ENCODE measurements at places on chromosomes 1 and 21.
A peak's percentile ranks its signal among the peaks of the same experiment; 100 is the strongest.

GRCh38 chr1:164325786-164326185 is 233.2 kb upstream of the PBX1 start:
- no peak for DNase-seq

- no peak for DNase-seq
Measured at GRCh38 chr1:112991402-112992120, 35.6 kb upstream of the SLC16A1 start.

GRCh38 chr1:109864930-109865612 is 45.6 kb upstream of the CSF1 start:
- DNase-seq = no peak

DNA sequence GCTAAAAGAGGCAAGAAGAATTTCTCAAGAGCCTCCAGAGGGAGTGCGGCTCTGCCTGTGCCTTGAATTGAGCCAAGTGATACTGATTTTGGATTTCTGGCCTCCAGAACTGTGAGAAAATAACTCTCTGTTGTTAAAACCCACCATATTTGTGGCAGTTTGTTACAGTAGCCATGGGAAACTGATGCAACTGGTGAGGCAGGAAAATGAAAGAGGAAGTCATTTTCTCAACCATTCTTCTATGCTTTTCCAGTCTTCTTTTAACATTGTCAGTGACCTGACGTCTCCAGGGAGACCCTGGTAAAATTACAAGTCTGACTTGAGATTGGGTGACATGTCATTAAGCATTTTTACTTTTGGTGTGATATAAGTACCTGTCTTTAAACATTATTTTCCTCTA is 5.8 kb downstream of the OR6P1 start:
- peak; percentile 90 for DNase-seq

- peak; percentile 65 for DNase-seq
Measured at GRCh38 chr1:40926441-40926840, 53.1 kb upstream of the CTPS1 start.

DNA sequence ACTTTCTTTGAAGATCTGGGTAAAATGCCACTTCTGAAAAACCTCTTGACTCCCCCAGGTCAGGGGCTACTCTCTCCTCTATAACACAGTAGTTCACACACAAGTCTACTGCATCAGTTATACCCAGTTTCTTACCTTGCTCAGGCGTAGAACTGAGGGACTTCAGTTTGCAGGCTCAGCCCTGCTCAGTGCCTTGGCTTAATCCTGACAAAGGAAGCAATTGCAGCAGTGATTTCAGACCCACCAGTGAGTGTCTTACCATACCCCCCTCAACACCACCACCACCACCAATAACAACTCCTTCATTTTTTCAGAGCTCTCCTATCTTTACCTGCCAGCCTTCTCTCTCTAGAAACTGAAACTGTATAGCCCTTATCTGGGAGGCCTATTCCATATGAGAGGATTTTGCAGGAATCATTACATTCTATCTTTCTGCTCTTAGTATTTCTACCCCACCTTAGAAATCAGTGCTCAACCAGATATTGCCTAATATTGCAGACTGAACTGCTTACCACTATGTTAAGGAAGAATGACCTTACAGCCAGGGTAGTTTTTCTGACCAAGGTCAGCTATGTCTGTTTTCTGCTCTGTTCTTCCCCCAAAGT is 105.5 kb upstream of the S1PR1 start:
- DNase-seq = no peak

DNA sequence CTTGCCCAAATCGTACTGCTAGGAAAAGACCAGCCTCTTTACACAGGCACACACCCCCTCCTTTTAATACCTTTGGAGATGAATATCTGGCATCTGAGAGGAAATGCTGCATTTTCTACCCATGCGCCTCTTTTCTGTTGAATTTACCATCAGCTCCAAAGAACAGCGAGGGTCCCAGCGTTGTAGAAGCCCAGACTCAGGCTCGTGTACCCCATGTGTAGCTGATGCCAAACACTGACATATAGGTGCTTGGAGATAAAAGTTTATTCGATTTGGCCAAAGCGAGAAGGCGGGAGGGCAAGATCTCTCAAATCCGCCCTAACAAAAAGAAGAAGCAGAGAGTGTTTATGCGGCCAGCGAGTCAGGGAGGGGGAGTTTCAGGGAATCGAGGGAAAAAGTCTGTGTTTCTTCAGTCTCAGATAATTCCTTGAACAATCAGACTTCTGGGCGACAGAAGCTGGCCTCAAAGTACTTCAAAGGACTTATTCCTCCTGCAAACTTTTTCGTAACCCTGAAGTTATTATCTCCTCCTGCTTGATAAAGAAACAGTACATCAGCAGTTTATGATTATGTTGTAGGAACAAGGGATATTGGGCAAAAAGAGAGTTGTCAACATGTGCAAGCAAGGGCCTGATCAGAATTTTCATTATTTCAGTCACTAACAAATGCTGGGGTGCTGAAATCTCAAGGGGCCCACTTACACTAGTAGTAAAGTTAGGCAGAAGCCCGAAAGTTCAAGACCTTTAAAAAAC is 642 bp upstream of the CREG1 start:
- DNase-seq = peak; percentile 9

GRCh38 chr1:176897350-176898236 is 266.9 kb downstream of the ASTN1 start:
- DNase-seq = peak; percentile 52

DNA sequence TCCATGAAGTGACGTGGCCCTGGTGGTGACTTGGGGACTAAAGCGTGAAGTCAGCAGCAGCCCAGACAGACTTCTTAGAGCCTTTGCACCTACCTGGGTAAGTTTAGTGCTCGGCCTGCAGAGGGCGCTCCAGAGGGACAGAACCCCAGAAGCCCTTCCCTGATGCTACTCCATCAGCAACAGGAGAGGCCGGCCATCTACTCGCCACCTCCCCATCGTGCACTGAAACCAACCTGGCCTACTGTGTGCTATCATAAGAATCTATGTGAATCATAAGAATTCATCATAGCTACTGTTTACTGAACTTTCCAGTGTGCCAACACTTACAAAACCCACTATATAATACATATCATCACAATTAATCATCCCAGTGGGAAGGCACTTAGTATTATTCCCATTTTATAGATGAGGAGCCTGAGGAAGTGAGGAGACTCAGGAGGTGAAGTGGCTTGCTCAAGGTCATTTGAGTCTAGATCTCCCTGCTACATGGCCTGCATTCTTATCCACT is 7.9 kb upstream of the EDN2 start:
- DNase-seq = peak; percentile 3

DNA sequence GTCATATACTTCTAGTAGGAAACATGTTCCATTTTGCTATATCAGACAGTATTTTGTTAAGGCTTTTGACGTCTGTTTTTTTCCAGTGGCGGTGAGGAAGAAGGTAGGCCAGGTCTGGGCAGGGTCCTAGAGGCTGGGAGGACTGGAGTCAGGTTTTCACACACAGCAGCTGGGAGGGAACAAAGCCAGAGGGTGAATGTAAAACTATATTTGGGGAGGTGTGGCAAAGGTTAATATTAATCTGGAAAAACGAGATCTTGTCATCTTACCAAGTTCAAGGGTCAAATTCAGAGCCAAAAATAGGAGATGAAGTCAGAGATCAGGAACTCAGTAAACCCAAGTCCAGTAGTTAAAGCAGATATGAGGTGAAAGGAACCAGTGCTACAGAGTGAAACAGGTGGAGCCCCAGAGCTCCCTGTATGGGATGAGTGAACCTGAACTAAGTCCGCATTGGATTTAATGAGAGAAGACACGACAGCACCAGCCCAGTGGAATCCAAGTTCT is 10.7 kb upstream of the OTUD7B start:
- no peak for DNase-seq

DNA sequence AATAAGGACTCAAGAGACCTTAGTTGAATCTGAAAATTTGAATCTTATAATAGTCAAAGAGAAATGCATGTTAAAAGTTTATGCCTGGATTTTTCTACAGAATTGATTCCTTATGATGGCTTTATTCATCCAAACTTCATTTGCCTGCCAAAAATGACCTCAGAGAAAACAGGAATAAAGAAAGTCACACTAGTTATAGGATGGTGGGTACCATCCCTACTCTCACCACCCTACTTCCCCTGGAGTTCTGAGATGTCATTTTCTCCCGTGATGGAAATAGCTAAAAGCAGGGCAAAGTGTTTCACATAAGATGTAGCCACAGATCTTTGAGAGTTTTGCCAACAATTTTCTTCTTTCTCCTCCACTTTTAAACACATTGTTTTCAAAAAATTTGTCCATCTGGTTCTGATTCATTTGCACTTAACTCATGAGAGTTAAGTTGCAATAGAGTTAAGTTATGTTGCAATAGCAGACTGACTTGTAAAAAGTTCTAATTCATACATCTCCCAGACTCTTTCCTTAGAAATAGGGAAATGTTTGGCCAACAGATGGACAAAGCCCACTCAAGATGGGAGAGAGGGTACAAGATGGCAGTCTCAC is 384.6 kb downstream of the PLPP3 start:
- DNase-seq = no peak

- DNase-seq = no peak
Measured at GRCh38 chr1:226404904-226405222, 3.0 kb downstream of the PARP1 start.

GRCh38 chr1:179925922-179926849 is 28.4 kb upstream of the CEP350 start:
- peak; percentile 62 for DNase-seq

GRCh38 chr1:178944729-178945128 is 73.9 kb upstream of the ANGPTL1 start:
- DNase-seq = no peak

GRCh38 chr1:245577191-245578157 is 422.7 kb downstream of the KIF26B start:
- DNase-seq = no peak

GRCh38 chr1:14443164-14443787 is 155.2 kb upstream of the KAZN start:
- DNase-seq = no peak

DNA sequence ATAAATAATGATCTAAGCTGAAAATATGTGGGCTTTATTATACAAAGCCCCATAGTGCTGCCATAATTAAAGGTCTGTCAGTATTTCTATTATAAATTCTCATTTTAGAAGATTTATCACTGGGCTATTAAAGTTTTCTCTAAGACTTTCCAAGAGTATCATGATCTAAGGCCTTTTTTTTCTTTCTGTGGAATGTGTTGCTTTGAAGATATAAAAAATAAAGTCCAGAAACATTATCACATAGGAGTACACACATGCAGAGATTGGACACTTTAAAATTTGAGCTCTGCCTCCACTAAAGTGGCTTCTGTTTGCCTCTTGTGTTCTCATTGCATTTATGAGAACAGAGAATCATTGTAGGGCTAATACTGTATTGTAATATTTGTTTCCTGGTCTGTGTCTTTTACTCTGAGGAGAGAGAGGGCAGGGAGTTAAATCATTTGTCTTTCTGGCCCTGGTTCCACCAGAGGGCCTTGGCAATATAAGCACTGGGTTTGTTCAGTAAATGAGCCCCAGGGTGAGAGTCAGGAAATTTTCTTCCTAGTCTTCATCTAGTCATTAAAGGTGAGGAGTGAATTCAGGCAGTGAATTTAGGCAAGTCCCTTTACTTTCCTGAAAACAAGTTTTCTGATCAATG is 70.2 kb downstream of the NFIA start:
- DNase-seq = no peak

DNA sequence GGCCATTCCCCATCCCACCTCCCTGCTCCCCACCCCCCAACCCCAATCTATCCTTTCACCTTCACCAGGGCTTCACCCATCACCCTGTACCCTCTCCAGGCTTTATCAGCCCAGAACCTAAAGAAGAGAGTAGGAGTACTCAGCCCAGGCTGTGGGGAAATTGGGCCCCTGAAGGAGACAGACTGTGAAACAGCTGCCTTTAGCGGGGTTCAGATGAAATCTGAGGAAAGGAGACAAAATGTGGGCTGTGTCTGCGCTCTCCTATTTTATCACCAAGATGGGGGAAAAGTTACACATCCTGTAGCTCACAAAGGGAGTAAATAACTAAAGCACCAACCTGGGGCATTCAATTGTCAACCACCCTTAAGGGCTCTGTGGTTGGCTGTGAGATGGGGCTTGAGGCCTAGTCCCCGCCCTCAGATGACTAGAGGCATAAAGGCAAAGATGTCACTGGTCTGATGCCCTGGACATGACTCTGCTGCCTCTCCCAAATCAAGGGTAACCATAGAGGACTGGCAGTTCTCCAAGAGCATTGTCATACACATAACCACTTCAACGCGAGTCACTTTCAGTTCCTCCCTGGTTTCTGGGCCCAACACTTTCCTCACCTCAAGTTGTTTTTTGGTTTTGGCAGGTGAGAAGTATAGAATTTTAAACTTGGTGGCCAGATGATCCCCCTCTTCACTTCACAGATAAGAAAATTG is 30.0 kb downstream of the SLC27A3 start:
- peak; percentile 99 for DNase-seq

DNA sequence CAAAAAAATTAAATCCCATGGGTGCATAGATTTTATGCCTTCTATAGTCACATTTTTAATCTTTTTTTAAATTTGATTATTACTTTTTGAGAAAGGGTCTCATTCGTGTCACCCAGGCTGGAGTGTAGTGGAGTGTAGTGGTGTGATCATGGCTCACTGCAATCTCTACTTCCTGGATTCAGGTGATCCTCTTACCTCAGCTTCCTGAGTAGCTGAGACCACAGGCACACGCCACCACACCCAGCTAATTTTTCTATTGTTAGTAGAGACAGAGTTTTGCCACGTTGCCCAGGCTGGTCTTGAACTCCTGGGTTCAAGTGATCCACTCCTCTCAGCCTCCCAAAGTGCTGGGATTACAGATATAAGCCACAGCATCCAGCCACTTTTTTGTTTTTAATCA is 10.4 kb downstream of the CBR3 start:
- no peak for DNase-seq

- DNase-seq = no peak
Measured at GRCh38 chr1:243345205-243345604, 89.4 kb downstream of the SDCCAG8 start.

GRCh38 chr1:30665216-30666010 is 58.0 kb downstream of the MATN1 start:
- no peak for DNase-seq

GRCh38 chr1:115729756-115730155 is 38.8 kb downstream of the CASQ2 start:
- peak; percentile 18 for DNase-seq

GRCh38 chr1:30194741-30195423 is 528.5 kb downstream of the MATN1 start:
- no peak for DNase-seq

DNA sequence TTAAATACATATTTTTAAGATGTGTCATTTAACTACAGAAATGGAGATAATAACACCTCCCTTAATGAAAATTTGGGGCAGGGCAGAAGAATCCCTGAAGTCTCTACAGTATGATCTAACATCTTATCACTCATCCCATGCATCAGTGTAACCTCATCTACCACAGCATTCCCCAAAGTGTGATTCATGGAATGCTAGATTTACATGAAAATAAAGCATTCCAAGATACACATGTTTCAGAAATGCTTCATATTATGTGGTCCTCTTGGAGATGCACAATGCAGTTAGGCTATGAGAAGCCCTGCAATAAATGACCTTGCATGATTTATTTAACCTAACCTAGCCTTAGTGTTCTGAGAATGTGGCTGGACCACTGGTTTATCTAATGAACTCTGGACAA is 166.9 kb upstream of the SYT6 start:
- no peak for DNase-seq

GRCh38 chr1:201002510-201002909 is 21.0 kb downstream of the KIF21B start:
- no peak for DNase-seq
